ENCODE measurements at places on chromosomes 2 and 18.

DNA sequence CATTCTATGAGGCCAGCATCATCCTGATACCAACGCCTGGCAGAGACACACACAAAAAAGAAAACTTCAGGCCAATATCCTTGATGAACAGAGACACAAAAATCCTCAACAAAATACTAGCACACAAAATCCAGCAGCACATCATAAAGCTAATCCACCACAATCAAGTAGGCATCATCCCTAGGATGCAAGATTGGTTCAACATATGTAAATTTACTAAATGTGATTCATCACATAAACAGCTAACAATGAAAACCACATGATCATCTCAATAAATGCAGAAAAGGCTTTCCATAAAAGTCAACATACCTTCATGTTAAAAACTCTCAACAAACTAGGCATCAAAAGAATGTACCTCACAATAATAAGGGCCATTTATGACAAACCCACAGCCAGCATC lies 65.3 kb downstream of the WDPCP start:
- no peak for DNase-seq

- no peak for DNase-seq
Measured at GRCh38 chr18:22676423-22676822, 256.7 kb upstream of the RBBP8 start.

DNA sequence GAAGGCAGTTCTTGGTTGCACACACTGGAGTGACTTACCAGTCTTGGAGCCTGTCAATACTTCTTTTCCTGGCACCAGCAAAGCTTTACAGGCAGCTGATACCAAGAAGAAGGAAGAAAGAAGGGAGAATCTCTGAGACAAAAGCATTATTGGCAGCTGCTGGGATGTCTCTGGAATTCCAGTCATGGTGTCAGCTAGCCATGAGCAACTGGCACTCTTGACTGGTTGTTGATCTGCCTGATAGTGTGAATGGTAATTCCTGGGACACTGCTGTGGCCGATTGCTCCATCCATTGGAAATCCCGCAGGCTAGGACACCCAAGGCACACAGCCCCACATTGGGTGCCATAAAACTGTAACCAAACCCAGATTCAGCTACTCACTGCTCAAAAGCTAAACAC lies 17.8 kb upstream of the SPAG16 start:
- no peak for DNase-seq

- no peak for DNase-seq
Measured at GRCh38 chr2:208373460-208374089, 33.0 kb upstream of the PTH2R start.

DNA sequence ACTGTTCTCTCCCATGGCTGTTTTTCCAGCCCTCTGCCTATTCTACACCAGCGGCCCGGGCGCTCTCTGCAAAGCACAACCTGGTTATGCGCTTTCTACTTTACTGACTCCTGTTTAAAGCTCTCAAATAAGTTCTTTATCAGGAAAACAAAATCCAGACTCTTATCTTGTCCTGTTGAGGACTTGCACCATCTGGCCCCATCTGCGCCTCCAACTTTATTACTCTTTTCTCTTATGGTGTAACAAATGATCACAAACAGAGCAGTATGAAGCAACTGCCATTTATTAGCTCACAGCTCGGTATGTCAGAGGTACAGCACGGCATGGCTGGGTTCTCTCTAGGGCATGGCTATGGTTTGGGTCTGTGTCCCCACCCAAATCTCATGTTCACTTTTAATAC lies 236.5 kb upstream of the NT5C1B start:
- no peak for DNase-seq

DNA sequence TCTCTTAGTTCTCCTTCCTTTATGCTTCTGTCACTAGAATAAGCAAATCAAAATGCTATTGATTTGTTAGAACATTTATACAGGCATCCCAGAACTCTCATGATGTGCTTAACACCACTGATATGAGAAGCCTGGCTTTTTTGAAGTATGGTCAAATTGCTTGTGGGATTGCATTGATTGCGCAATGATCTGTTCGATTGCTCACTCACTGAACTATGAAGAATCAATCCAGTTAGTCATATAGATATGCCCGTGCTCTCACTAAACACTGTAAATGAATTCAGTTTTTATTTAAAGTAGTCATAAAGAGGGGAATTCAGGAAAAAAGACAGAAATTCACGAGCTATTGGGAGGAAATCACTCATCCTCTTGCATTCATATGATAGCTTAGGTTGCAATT lies 1237.8 kb downstream of the SUCLG1 start:
- DNase-seq = no peak

- no peak for DNase-seq
Measured at GRCh38 chr2:11160731-11161455, 5.6 kb downstream of the SLC66A3 start.

DNA sequence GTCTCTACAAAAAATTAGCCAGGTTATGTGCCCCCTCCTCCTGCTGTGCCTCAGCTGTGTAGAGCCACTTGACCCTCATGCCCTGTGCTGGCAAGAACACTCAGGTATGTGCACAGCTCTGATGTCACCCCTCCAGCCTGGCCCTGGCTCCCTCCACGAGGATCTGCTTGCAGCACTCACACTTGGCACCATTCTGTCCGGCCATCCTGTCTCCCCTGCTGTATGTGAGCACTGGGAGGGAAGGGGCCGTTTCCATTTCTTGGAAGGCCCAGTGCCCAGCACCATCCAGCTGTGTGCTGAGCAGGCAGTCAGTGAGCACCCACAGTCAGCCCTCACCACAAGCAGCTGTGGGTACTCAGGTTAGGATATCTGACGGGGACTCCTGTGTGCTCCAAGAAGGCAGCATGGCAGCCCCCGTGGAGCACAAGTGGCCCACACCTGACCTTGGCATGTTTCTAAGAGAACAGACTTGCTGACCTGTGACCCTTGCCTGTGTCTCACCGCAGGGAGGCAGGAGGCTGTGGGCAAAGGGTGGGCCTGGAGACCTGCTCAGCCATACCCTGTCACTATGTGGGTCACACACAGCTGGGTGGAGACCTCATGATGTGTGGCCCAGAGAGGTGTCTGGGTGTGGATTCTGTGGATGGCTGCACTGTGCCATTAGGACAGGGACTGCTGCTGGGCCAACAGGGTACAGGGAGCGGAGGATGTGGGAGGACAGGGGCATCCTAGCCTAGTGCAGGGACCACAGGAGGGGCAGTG lies 31.5 kb downstream of the USP34 start:
- DNase-seq = no peak

DNA sequence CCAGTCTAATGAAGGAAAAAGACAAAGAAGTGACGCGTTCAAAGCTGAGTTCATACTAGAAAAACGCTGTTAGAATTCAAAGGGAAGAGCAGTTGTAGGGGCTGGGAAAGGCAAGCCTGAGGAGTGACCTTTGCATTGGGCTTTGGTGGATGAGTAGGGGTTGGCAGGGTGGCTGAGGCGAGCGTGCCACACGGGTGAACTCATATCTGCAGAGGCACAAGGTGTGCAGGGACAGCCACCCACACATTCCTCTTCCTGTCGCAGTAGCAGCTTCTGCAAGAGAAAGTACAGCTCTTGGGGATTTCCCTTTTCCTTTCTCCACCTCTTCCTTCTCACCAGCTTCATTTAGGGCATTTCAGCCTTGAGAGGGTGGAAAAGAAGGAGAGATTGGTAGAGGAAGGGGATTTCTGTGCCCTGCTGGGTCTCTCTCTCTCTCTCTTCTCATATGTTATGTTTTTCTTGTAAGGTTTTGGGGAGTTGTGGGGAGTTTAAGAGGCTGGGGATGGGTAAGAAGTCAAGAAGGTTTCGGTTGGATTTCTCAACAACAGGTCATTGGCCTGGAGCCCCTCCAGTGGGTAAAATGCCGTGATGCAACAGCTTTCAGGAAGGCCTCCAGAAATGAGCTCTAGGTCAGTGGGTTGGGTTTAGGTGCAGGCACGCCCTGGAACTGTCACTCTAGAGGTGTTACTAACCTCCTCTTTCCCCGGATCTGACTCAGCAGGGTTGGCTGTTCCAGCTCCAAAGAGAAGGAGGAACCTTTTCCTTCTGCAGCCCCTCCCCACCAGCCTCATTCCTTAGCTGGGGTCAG lies 40.1 kb downstream of the ODC1 start:
- DNase-seq = peak; percentile 55

- no peak for DNase-seq
Measured at GRCh38 chr2:15427987-15428386, 133.1 kb downstream of the NBAS start.

DNA sequence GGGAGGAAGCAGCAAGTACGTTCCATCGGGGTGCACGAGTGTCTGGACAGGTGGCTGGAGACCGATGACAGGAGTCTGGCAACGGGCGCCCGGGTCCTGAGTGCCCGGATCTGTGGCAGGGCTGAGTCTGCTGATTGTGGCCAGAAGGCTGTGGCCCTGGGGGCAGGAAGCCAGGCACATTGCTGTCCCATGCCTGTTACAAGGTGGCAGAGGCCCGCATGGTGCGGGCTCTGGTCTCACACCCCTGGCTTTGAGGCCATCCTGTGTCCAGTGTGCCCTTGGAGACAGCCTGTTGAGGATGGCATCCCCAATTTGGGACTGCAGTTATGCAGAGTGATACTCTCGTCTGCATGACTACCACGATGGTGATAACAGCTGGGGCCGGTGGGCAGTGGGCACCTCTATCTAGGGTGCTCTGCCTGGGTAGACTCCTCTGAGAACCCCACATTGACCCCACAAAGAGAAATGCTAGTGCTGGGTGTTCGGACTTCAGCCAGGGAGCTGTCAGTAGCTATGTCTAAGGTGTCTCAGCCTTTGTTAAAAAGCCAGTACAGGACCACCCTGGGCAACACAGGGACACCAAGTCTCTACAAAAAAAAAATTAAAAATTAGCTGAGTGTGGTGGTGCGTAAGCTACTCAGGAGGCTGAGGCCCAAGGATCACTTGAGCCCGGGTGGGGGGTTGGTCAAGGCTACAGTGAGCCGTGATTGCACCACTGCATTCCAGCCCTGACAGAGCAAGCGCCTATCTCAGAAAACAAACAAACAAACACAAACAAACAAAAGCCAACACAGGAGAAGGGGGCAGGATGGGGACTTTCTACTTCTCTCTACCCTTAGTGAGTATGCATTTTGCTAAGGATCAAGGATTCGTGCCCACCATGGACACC lies 88.3 kb downstream of the RHOB start:
- DNase-seq = no peak

DNA sequence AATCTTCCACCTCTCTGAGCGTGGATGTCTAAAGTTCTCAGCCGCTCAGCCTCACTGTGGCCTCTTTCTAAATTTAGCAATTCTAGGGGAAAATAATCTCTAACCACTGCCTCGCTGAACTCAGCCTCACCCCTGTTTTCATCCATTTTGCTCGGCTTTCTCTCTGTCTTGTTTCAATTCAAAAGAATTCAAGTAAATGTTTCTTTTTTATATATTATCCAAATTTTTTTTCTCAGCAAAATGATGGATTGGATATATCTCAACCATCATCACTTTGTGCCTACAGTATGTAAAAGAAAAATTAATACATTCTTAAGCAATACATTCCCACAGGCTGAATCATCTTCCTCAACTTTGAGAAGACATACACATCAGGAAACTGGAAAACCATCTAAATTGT lies 24.0 kb upstream of the GALNT5 start:
- DNase-seq = no peak

DNA sequence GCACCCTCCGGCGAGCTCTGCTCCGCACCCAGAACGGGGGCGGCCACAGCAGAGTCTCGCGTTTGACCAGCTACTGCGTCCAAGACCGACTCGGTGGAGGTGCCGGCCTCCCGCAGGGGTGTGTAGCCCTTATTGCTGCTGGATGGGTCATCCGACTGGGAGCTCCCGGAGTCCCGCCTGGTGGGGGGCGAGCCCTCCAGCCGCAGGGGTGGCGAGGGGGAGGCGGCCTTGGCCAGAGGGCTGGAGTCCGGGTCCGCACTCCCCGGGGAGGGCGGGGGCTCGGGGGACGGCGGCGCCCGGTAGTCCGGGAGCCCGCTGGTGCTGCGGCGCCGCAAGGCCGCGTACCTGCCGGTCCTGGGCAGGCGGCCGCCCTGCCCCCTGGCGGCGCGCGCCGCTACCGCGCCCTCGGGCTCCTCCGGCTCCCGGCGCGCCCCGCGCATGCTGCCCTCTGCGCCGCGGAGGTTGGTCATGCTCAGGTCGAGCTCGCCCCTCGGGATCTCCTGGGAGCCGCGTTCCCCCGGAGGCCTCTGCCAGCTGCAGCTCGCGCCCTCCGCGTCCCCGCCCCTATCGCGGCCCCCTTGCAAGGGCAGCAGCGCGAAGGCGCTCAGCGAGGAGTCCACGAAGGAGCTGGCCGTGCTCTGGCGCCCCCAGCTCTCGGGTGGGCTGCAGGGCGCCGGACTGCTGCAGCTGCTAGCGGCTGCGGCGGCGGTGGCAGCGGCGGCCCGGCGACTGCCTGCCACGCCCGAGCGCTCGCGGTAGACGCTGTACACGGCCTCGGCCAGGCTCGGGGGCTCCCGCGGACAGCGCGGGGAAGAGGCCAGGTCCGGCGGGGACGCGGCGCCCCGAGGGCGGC lies 4.8 kb downstream of the TMEM200C start:
- DNase-seq = peak; percentile 9

GRCh38 chr2:127100251-127101047 lies 6.5 kb downstream of the BIN1 start:
- no peak for DNase-seq

DNA sequence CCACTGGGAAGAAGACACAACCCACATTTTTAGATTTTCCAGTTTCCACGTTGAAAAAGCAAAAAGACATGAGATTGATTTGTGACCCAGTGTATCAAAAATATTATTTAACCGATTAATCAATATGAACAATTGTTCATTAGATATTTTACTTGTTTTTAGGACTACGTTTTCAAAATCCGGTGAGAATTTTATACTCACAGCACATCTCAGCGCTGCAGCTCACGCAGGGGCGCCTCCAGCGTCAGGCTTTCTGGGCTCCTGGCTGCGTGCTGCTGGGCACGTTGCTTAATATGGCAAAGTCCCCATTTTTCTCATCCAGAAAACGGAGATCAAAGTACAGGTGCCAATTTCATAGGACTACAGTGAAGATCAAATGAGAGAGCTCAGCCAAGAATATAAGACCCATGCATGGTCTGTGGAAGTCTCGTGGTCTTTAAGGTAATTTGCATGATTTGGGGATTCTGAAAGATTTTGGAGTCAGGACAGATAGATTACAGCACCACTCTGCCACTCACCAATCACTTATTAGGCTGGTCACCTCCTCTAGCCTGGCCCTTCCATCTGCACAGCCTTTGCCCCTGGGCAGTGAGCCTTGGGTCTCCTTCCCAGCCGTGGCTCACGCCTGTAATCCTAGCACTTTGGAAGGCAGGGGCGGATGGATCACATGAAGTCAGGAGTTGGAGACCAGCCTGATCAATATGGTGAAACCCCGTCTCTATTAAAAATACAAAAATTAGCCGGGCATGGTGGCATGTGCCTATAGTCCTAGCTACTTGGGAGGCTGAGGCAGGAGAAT lies 36.2 kb downstream of the PTPN18 start:
- no peak for DNase-seq

Measured in stimulated activated CD4-positive, alpha-beta T cell treated with anti-CD3 and anti-CD28 coated beads, Interleukin-2, amount 100 ng/mL, for 4 hours (primary cell).